ENCODE measurements at places on chromosomes 4 and X.

DNA sequence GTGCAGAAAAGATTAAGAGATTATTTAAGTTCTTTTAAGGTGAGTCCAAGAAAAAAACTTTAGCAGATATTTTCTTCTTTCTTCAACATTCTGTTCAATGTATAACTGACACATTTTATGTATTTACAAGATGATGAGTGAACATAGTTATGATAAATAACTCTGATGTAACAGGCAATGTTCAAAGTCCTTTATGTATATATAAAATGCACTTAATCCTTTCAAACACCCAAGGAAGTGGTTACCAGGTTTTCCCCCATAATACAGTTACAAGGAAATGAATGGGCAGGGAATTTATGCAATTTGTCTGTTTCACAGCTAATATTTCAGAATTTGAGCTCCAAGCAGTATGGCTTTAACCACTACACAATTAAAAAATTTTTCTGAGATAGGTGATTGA lies 8.2 kb downstream of the CXCL3 start:
- no peak for DNase-seq

DNA sequence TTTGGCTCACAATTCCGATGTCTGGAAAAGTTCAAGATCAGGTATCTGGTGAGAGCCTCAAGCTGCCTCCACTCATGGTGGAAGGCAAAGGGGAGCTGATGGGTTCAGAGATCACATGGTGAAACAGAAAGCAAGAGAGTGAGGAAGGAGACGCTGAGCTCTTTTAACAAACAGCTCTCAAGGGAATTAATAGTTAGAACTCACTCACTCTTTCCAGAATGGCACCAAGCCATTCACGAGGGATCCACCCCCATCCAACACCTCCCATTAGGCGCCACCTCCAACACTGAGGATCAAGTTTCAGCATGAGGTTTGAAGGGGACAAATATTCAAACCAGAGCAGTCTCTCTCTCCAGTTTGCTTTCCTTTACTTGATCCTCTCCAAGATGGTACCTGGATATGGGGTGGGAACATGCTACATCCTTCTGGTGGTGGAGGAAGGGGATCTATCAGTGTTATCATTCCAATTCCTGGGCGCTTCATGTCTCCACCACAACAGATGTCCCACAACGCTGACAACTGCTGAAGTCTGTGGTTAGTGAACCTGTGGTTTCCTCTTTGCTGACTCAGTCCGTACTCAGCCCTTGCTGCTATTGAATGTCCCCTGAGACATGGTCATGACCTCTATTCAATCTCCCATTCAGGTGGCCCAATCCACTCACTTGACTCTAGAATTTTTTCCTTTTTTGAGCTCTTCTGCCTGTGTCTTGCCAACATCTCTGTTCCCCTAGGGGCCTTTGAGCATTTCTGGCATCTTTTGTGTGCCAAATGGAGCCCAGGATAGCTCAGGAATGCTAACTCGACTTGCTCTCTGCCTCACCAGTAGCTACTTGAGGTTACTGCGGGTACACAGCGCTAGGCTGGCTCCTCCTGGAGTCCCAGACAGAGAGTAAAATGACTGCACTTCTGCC lies 395.2 kb downstream of the MID1IP1 start:
- peak; percentile 8 for DNase-seq

GRCh38 chr4:67853336-67853735 lies 30.5 kb downstream of the TMPRSS11D start:
- DNase-seq, result no peak

GRCh38 chr4:72809208-72809607 lies 240.2 kb upstream of the ADAMTS3 start:
- DNase-seq, result no peak

DNA sequence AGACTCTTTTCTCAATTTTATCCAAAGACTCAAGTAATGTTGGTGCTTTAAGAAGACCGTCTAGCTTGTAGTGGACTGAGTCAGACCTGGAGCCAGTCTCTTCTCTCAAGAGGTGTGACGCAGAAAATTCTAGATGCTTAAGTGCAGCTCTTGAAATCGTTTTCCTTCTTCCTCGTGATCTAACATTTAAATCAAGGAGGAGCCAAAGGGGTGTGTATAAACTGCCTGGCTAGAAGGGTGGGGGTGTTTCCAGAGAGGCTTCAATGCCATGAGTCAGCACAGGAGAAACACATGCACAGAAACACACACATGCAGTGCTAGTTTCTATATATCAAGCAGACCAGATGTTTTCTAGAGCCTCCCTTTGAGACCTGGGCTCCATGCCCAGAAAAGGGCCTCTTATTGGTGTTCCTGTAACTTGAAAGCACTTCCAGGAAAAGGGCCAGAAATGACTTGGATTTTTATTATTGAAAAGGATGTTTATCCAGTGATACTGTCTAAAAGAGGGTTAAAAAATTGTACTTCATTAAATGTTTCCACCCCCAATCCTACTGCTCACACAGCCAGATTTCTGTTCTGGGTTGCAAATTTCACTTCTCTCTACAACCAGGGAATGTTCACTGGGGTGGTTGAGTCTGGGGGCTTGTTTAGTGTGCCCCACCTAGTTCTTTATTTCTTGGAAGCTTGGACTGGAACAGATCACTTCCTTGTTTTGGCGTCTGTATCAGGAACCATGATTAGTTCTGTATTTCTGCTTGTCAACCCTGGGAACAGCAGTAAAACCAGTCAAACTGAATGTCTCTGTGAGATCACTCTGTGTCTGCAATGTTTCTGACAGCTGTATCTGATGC lies at the start of gene CLIC2:
Gene CLIC2, minus strand, starts transcription at position 129 of the 851 bp plus-strand sequence. CDS start 187 bp downstream, outside the sequence.
- peak; percentile 1 for DNase-seq

DNA sequence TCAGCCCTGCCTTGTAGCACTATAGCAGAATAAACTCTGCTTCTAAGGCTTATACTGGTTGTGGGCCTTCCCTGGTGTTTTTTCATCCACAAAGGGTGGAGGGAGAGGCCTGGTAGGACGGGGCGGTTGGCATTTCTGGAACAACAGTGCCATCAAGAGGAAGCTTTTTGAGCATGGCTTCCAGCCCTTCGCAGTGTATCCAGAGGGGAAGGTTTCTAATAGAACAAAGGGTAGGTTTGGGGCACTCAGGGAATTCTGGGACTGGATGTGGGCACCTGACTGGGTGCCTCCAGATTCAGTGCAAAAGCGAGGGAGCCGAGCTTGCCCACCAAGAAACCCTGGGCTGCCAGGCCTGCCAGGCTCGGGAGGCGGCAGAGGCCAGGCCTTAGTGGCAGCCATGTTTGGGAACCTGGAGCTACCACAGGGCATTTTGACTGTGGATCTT lies 229.6 kb upstream of the AGTR2 start:
- DNase-seq, result no peak

DNA sequence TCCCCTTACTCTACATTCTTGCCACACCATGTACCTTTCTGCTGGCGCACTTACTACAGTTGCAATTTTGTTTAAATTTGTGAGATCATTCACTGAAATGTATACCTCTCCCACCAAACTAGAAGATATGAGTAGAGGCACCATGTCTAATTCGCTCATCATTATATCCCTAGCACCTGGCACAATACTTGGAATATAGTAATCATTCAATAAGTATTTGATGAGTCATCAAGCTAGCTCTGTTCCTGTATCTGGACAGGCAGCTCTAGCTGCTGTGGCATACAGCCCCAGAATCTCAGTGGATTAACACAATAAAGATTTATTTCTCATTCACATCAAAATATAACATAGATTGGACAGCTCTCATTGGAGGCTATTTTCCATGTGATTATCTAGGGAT lies 245.9 kb downstream of the IDS start:
- no peak for DNase-seq

GRCh38 chr4:38233727-38234480 lies 273.7 kb downstream of the PTTG2 start:
- no peak for DNase-seq

GRCh38 chr4:54505362-54505761 lies 152.4 kb upstream of the KIT start:
- DNase-seq, result no peak

All from KG1 (cell line).